ENCODE measurements at places on chromosomes 12 and 14.

GRCh38 chr12:25960961-25961360, 2.5 kb downstream of the RASSF8 start:
- no peak for DNase-seq

GRCh38 chr14:61498303-61498702, 176.9 kb downstream of the PRKCH start:
- no peak for DNase-seq

GRCh38 chr14:102320033-102320660, 601 bp downstream of the ZNF839 start:
- peak; percentile 35 for DNase-seq

DNA sequence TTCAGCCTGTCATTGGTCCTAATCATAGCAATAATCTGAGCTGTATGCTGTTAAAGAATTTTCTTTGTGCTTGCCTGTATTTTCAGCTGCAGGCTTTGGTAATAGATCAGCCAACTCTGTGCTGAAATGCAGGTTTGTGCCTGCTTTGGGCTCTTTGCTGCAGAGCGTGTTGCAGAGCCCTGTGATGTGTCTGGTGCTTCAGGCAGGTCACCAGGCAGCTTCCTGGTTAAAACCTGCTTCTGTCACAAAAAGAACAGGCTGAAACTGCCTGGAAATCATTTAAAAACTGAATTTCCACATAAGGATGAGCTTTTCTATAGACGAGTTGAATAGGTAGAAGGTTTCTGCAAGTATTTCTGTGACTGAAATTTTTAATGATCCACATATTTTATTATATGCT, 3.1 kb downstream of the DIP2B start:
- peak; percentile 27 for DNase-seq

GRCh38 chr12:89081719-89082369, 270.5 kb downstream of the DUSP6 start:
- DNase-seq = no peak

DNA sequence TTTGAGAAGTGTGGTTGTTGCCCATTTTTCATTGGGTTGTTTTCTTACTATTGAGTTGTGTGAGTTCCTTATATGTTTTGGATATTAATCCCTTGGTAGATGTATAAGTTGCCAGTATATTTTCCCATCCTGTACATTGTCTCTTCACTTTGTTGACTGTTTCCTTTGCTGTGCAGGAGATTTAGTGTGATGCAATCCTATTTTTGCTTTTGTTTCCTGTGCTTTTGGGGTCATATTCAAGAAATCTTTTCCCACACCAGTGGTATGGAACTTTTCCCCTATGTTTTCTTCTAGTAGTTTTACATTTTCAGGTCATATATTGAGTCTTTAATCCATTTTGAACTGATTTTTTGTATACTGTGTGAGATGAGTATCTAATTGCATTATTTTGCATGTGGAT, 92.8 kb downstream of the PTHLH start:
- no peak for DNase-seq

- DNase-seq = no peak
Measured at GRCh38 chr12:50564237-50564947, 59.6 kb downstream of the DIP2B start.

DNA sequence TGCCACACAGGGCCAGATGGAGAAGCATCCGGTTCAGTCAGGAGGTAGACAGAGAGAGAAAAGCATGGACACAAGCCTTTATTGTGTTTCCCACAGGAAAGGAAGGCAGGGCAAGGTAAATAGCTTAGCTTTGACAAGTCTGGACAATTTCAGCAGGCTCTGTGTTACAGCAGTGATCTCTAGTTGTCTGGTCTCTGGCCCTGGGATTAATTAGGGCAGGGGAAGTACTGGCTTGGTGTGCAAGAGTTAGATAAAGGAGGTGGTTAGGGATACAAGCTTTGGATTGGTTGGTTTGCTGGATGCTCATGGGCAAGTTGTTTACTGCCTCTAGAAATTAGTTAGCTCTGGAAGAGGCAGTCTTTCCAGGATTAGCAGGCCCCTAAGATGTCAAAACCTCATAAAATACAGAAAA, 15.1 kb upstream of the NGDN start:
- DNase-seq = no peak

DNA sequence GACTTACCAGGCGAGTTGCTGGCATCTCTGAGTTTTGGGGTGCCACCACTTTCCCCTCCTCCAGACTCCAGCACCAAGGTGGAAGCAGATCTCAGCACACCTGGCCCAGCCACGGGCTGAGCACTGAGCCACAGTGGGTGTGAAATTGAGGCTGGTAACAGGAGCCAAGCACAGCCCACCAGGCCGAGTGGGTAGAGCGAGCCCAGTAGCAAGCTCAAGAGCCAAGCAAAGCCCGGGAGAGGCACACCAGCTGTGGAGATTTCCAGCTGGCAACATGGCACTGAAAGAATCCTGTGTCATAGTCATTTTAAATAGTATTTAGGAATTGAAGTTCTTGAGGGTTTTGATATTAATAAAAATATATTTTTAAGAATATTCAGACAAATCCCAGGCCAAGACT, 596.2 kb upstream of the TMEM132C start:
- DNase-seq = no peak

- no peak for DNase-seq
Measured at GRCh38 chr12:124938587-124938986, 24.1 kb upstream of the UBC start.

GRCh38 chr14:106551265-106551664, 1024.9 kb downstream of the TMEM121 start:
- no peak for DNase-seq

- DNase-seq = no peak
Measured at GRCh38 chr12:57164966-57165625, 17.7 kb upstream of the LRP1-AS start.

DNA sequence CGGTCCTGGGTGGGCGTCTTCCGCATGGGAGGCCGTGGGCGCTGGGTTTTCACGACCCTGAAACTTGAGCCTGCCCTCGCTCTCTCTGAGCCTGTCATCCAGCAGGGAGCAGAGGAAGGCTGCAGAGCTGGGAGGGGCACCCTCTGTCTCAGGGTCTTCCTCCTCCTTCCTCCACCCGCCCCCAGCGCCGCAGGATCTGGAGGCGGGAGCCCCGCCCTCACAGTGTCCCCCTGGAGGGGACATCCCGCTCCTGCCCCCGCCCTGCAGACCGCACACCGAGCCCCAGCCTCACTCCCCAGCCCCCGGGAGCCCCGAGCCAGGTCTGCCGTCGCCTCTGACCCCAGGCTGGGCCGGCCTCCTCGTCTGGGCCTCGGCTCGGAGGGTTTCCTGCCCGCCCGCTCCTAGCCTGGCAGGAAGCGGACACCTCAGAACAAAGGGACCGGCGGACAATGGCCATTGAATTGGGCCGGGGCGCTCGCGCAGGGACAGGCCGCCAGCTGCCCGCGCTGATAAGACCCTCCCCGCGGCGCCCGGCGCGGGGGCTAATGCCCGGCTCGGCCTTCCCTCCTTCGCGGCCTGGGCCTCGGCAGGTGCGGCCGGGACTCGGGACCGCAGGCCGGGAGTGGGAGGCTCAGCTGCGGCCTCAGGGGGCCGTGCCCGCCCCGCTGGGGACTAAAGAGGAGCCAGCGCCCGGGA, 15.3 kb upstream of the NUDT14 start:
- no peak for DNase-seq

- DNase-seq = no peak
Measured at GRCh38 chr12:132018193-132018916, 68.6 kb downstream of the EP400 start.

DNA sequence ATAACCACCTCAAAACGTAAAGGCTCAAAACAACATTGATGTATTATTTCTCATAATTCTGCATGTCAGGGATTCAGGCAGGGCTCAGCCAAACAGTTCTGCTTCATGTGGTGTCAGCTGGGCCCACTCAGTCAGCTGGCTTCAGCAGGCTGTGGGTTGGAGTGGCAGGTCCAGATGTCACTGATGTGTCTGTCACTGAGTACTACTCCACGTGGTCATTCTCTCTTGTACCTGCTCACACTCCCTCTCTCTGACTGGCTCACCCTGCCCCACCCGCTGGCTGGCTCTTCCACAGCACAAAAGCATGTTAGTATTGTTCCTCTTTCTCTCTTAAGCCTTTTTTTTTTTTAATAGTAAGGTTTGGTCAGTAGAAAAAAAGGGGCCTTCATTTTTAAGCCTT, 182.4 kb downstream of the DICER1 start:
- DNase-seq = no peak

DNA sequence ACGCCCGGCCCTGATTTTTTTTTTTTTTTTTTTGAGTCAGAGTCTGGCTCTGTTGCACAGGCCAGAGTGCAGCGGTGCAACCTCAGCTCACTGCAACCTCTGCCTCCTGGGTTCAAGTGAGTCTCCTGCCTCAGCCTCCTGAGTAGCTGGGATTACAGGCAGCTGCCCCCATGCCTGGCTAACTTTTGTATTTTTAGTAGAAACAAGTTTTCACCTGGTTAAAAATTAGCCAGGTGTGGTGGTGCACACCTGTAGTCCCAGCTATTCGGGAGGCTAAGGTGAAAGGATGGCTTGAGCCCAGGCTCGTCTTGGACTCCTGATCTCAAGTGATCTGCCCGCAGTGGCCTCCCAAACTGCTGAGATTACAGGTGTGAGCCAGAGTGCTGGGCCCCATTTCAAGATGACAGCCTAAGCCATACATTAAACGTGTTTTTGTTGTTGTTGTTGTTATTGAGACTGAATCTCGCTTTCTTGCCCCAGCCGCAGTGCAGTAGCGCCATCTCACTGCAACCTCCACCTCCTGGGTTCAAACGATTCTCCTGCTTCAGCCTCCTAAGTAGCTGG, 42.7 kb upstream of the EAPP start:
- DNase-seq = no peak

DNA sequence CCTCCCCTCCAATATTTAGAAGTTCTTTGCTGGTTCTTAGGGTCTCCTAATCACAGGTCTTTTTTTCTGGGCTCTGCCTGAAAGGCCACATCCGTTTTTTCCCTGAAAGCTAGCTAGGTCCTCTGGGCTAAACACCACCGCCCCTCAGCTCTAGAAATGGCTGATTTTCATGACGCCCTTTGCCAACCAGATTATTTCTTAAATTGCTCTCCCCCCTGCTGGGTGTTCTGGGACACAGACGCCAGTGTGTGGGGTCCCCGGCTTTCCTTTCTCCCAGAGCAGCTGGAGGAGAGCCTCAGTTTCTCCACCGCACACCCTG, 45.3 kb upstream of the ATP23 start:
- no peak for DNase-seq

- no peak for DNase-seq
Measured at GRCh38 chr12:58727521-58727920, 192.8 kb downstream of the LRIG3 start.

GRCh38 chr14:75246546-75247285, 31.9 kb upstream of the FOS start:
- no peak for DNase-seq

DNA sequence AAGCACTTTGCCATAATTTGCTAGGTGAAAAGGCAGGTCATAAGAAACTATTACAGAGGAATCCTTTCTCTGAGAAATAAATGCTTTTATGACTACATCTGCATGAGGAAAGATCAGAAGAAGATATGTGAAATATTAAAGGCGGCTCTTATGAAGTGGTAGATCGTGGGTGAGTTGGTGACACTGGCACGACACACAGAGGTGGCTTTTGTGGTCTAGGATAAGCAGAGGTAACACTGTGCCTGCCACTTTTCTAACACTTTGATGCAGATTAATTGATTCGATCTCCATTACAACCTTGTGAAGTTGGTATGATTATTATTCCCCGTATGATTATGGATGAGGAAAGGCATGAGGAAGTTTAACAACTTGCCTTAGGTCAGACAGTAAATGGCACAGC, 60.0 kb upstream of the ELK3 start:
- no peak for DNase-seq

GRCh38 chr12:101455685-101456084, 19.5 kb upstream of the SPIC start:
- peak; percentile 28 for DNase-seq

GRCh38 chr14:36316131-36316530, 4.3 kb downstream of the MBIP start:
- DNase-seq = no peak

DNA sequence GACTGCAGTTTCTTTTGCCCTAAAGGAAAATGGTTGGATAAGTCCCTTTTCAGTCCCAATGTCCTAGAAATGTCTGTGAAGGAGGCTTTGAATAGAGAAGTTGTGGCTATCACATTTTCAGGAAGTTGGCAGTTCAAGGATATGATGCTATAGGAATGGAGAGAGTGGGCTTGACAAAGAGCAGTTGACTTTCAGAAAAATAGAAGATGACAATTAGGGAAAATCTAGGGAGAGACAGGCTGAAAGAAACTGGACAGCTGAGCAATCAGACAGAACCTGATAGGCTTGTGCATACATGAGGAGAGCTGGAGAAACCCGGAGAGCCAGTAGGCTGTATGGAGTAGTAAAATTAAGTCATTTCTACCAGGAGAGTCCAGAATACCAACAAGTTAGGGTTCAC, 50.5 kb downstream of the LMNTD1 start:
- DNase-seq = no peak

DNA sequence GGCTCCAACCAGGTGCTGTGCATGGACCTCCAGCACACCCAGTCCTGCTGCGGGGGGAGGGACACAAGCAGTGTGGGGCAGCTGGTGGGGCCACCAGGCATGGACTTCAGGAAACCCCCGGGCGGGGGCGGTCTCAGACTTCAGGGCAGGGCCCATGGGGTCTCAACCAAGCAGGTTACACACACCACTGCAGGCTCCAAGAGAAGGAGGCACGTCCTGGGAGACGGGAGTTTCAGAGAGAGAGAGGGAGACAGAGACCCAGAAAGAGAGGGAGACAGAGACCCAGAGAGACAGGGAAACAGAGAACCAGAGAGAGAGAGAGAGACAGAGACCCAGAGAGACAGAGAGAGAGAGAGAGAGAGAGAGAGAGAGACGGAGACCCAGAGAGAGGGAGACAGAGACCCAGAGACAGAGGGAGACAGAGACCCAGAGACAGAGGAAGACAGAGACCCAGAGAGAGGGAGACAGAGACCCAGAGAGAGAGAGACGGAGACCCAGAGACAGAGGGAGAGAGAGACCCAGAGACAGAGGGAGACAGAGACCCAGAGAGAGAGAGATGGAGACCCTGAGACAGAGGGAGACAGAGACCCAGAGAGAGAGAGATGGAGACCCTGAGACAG, 128.9 kb downstream of the NCOR2 start:
- no peak for DNase-seq

DNA sequence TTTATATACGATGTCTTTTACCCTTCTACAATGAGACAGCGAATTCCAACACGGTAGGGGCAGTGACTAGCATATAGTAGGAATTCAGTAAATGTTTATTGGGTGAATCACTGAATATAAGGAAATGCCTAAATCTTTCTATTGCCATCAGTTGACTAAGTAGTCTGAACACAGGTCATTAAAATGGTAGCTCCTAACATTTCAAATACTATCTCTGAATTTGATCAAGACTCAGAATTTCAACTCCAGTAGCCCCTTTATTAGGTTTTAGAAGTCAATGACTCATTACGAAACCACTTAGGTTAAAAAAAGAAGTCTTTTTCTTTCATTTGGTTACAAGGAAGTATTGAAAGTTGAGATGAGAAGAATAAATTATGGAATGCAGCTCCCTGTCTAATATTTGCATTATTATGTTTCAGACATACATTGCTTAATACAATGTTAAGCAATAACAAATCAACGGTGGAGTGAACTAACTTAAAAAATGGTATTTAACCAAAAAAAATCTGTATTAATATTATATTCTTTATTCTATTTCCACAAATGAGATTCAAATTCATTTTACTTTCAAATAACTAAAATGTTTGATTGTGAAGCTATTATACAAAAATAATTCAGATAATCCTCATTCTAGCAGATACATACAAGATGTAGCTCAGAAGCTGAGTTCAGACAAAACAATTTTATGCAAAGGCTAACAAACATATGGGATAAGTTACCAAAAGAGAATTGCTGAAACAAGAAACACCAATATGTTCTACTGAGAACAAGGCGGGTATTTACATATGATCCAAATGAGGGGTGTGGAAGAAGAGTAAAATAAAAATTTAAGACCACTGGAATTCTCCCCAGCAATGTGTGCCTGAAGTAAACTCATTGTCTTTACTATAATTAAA, 302.7 kb downstream of the CEP128 start:
- no peak for DNase-seq

Data from CD4-positive, alpha-beta T cell treated with Interleukin-4 for 4 hours (primary cell).